ENCODE measurements at places on chromosomes 2 and 18. TPM values are rescaled to one million over a fixed set of nuclear protein-coding genes. Genes with fewer than 3 reads are reported as not detected.

DNA sequence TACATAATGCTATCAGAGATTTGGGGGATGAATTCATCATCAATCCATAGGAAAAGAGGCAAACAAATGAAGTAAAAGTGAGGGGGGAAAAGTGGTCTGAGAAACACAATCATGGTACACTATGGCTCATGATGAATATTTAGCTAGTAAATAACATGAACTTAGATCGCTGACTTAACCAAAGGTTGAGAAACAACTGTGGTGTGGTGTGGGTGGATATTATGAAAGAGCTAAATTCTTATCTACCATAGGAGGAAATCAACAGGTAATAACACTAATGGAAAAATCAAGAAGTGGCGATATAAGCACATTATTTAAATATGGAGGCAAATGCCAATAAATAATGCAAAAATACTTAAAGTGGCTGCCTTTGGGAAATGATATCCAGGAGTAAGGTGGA, 12.2 kb upstream of the TPRKB start:
- no peak for DNase-seq

DNA sequence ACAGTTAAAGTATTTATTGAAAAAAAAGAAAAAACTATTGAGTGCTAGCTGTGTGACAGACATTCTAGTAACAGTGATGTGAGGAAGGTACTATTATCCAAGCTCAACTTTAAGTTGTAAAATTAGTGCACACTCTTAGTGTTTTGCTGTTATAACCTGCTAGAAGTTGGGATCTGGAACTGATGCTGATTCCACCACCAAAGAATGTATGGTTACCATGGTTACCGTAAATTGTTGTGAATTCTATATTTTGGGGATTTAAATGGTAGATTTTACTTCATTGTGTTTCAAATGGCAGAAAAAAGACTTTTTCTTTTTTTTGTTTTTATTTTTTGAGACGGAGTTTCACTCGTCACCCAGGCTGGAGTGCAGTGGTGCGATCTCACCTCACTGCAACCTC, 5.3 kb downstream of the AGFG1 start:
- no peak for DNase-seq

DNA sequence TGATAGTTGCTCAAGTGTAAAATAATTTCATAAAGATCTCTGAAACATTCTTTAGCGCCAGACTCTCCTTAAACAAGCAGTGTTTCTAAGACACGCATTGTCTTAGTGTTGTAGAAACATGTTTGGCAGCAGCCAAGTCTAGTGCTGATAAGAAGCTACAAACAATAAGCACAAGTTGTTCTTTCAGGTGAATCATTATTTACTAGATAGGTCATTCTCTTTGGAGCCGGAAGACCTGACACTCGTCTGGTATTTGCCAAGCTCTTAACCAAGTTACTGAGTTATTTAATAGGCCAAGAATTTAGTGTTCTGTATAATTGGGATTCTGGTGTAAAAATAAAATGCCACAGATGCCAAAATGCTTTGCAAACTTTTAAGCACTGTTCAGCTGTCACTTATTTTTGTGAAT, 852.1 kb downstream of the CPS1 start:
- DNase-seq, result no peak

- peak; percentile 79 for DNase-seq
Observed at GRCh38 chr18:8947566-8947965, 154.9 kb upstream of the NDUFV2 start.

DNA sequence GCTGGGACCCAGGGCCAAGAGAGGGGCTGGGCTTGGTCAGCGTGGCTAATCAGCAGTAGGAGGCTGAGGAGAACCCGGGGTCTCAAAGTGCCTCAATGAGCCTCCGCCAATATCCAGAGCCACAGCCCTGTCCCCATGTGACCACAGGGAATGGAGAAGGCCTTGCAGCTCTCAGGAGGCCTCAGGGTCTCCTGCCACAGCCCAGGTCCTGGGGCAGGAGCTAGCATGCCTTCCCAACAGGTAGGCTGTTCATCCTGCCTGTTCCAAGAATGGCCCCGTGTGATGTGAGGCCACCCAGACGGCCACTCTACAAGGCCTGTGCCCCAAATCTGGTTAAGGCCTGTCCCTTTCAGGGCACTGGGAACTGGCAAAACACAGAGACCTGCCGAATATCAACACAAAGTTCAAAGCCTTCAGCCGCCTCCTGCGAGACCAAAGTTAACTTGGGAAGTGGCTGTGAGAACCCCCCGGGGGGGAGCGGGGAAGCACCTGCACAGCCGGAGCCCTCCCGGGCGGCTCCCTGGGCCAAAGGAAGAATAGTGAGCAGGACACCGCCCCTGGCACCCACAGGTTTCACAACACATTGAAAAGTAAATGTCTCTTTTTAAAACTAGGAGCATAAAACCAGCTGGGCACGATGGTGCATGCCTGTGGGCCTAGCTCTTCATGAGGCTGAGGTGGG, 4.5 kb upstream of the LIMS2 start:
- DNase-seq, result peak; percentile 48

DNA sequence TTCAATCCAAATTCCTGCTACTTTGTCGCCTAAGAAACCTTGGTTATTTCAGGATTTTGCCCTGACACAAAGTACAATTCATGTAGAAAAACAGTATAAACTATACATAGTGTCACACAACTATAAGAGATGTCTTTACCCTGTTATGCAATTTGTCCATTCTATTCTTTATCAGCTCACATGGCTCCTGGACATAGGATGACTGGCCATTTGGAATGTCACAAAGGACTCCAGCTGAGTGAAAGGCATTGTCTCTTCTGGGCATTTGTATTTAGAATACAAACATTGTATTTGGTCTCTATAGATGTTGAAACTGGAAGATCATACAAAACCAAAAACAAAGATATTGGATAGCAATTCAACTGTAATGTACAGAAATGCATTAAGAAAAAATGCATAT, 944.6 kb upstream of the LRRTM1 start:
- DNase-seq, result no peak

DNA sequence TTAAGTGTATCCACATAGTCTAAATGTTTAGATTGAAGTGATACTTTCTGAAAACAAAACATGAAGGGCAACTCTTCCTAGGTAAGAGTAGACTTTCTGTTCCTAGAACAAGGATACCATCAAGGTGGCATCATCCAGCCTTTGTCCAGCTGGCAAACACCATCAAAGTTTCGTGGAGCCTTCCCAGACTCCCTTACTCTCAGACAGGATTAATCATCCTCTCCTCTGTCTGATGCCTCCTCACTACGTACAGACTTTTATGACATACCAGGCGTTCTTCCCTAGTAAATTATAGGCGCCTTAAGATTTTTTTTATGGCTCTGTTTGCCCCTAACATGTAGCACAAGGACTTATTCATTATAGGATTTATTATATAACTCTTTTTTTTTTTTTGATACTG, 29.4 kb upstream of the ASNSD1 start:
- DNase-seq, result no peak

DNA sequence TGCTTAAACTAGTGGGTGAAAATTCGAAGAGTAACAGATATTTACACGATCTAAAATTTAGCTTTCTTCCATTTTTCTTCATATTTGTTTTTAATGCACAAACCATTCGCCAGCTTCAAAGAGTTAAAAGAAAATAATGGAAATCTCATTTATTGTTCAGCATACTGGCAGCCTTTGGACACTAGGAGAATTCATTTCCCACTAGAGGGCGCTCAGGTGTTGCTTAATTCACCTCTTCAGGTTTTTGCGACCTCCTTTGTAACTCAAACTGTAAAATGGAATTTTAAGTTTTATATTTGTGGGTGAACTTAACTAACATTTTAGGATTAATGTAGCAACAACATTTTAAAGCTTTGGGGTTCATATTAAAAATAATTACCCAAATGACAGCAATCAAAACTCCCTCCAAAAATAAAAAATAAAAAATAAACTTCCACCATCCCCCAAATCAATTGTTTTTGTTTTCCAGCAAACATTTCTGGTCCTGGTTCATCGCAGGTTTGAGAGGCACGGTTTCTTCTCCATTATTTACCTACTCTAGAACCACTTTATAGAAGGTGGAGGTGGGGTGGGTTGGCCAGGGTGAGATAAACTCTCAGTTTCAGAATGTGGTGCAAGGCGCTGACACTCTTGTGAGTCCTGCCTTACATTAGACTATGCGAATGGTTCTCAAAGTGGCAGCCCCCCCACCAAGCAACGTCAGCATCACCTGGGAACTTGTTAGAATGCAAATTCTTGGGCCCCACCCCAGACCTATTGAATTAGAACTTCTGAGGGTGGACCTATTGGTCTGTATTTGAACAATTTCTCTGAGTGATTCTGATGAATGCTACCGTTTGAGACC, 24.7 kb upstream of the PNPT1 start:
- peak; percentile 79 for DNase-seq

- DNase-seq, result peak; percentile 64
Observed at GRCh38 chr18:12334366-12334808, 26.3 kb downstream of the TUBB6 start.

DNA sequence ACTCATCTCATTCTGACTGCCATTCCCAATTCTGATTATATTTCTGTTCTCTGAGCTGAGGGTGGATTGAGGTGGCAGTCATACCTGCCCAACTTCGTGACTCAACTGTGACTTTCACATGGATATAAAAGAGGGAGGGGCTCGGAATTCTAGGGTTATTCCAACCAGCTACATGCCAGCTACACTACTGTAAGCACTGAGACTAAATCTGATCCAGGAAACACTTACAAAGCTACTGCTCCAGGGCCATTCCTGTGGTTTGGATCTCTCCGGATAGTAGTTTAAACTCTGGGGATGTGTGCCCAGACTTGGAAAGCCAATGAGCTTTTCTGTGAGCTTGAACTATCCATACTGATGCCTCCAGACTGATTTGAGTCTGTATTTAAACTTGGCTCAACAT, 7.9 kb downstream of the MAP2 start:
- DNase-seq, result no peak

GRCh38 chr2:146246736-146247523, 1597.9 kb upstream of the ACVR2A start:
- DNase-seq, result no peak

DNA sequence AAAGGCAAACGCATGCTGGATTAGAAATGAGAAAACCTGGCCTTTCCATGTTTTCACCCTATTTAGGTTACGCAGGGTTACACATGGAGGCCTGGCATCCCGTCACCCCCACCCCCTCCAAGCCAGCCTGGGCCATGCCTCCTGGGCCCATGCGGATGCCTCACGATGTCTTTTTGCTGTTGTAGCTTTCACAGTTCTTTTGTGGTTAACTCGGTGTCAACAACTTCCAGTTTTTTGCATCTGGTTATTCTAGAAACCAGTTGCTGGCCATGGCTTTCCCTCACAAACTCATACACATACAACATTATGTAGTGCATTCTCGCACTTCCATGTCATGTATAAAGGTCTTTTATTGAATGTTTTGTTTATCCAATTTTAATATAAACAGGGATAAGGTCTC, 204.9 kb upstream of the PXDN start:
- no peak for DNase-seq

- no peak for DNase-seq
Observed at GRCh38 chr18:55764386-55764785, 176.4 kb upstream of the TCF4 start.

DNA sequence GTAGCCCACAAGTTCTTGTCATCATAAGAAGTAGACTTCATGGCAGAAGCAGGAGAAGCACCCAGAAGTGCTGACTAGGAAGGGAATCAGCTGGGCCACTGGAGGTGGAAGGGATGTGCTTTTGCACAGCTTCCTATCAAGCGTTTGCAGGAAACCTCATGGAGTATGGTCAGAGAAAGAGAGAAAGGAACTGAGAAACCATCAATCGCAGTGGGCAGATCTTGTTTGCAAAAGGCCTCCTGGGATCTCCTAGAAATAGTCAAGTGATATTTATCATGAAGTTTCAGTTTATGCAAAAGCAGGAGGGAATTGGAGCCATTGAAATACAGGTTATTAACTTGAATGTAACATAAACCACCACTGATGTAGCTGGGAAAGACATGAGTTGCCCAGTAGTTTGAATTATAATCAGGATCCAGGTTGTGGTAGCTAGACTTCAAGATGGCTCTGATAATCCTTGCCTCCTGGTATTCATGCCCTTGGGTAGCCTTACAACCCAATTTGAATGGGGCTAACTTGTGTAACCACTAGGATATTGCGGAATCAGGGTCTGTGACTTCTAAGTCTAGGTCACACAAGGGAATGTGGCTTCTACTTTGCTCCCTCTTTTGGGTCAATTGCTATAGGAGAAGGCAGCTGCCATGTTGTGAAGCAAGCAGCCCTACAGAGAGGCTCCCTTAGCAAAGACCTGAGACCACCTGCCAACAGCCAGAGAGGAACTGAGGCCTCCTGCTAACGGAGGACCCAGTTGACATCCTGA, 69.8 kb upstream of the TCF4 start:
- no peak for DNase-seq

DNA sequence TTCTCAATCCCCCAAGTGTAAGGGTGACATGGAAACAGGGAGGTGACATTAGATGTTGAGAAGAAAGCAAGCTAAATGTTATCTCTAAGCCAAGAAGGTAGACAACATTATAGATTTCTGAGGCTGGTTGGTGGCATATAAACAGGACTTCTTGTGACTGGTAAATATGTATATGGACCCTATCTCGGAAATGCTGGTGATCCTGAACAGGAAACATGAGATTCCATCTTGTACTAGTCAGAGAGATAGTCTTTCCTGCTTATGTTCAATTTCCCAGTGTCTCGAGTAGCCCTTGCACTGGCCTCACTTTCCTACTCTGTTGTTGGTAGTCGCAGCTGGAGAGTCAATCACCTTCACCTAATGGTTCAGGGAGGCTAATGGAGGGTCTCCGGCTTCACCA, 26.8 kb downstream of the MOGAT1 start:
- no peak for DNase-seq

DNA sequence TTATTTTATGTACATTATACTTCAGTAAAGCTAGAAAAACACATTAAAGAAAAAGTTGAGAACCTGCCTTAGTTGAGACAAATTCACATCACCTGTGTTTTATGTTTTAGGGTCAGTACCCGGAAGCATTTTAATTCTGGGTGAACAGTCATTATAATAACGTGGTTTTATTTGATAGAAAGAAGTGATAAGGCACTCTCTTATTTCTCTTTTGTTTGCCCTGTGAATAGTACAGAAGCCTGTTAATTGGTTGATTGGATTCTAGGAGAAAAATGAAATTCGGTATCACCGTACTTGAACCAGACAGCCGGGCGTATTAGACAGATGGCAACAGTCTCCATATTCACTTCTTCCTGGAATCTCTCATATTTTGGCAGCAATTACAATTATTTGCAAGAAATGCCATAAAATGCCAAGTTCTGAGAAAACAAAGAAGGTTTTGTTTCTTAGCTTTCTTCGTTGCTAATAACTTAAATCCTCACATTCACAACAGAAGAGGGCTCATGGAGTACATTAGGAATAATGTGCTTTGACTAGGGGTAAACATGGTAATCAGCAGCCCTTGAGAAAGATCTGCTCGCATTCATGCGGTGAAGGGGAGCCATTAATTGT, 168.7 kb upstream of the RASGRP3 start:
- no peak for DNase-seq

The ZNF521 gene
- 26.9 TPM for total RNA-seq

The ABCA12 gene
- not detected for total RNA-seq

The IL18R1 gene
- 1.5 TPM for total RNA-seq

The ALPG gene
- total RNA-seq, result not detected

The CLEC4F gene
- total RNA-seq, result not detected

The CAPN14 gene
- 0.31 TPM for total RNA-seq

The BARD1 gene
- total RNA-seq, result 35.1 TPM

The UPP2 gene
- not detected for total RNA-seq

The SULT1C2 gene
- 1.00 TPM for total RNA-seq

The CEP68 gene
- 13.7 TPM for total RNA-seq

The CSRNP3 gene
- 13.6 TPM for total RNA-seq

The AGXT gene
- total RNA-seq, result 0.18 TPM

The GPR55 gene
- total RNA-seq, result 3.1 TPM

The POU3F3 gene
- not detected for total RNA-seq

The SNORC gene
- 6.2 TPM for total RNA-seq

The KCTD1 gene
- total RNA-seq, result 8.7 TPM

The GCFC2 gene
- 28.7 TPM for total RNA-seq

The LIPG gene
- 4.0 TPM for total RNA-seq

The C18orf54 gene
- 31.9 TPM for total RNA-seq

Measured in endodermal cell (in vitro differentiated cells).